Omental fat pad (tissue), 4 donors: ENCODE measurements at places on chromosomes 12 and 14.

- no peak for DNase-seq
These were observed 570 bp upstream of the MRPS35 start for GRCh38 chr12:27709932-27710591.

DNA sequence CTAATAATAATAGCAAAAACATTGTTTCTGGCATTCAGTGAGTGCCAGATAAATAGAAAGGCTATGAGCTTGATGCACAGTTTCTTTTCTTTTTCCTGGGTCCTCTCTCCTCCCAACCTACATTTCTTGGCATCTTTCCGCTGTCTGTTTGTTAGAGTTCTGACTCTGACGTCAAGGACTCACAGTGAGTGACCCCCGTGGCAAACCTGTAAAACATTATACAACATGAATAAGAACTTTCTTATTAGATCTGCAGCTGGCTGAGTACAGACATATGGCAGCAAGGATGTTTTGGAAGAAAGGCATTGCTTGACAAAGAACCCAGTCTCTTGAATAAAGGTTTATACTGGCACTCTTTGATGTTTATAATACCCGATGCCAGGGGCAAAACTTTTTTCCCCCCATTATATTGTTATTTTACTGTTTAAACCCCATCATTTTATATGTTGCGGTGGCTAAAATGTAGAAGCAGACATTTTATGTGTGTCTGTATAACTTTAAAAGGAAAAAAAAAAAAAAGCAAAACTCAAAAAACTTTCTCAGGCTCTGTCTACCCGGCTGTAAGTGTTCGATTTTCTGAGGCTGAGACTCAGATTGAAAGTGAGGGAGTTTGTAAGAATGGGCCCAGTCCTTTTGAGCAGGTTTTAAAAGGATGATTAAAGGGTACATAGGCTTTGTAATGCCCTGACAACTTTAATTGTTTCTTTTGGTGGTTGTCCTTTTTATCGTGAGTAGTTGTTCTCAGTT is 159.3 kb downstream of the PDE3A start:
- no peak for DNase-seq

GRCh38 chr14:35821564-35822411 is 4.3 kb upstream of the BRMS1L start:
- no peak for DNase-seq

GRCh38 chr12:48003226-48004052 is 837 bp downstream of the COL2A1 start:
- DNase-seq: no peak

GRCh38 chr12:76037130-76038103 is 5.8 kb upstream of the PHLDA1 start:
- no peak for DNase-seq

GRCh38 chr14:75711796-75712211 is 50.8 kb downstream of the TTLL5 start:
- no peak for DNase-seq

- DNase-seq: no peak
These were observed 27.2 kb downstream of the SLC15A4 start for GRCh38 chr12:128796439-128797118.
